ENCODE measurements at places on chromosomes 3 and 15.
A peak's percentile ranks its signal among the peaks of the same experiment; 100 is the strongest.

DNA sequence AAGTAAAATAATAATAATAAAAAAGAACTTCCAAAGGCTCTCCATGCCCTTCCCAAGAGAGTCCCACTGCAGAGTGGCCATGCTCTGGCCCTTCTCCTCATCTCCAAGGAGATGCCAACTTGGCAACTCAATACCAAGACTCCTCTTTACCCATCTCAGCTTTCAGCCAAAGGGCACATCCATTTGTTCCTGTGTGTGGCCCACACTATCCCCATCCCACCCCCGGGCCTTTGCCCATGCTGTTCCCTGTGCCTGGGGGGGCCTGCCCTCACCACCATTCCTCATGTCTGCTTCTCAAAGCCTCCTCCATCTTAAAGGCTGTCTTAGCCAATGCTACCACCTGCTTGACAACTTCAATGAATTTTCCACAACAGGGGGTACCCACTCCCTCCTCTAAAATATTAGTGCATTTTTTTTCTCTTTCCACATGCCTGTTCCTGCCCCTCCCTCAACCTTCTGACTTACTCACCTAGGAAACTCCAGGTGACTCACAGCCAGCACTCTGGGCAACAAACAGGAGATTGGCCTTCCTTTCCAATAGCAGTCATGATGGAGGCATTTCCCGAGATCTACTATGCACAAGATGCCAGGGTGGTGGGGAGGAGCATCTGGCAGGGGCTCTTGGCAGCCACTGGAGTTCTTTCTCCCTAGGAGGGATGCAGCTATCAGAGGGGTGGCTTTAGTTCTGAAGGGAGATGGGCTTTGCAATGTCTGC, 109.4 kb upstream of the SMAD3 start:
- no peak for DNase-seq

DNA sequence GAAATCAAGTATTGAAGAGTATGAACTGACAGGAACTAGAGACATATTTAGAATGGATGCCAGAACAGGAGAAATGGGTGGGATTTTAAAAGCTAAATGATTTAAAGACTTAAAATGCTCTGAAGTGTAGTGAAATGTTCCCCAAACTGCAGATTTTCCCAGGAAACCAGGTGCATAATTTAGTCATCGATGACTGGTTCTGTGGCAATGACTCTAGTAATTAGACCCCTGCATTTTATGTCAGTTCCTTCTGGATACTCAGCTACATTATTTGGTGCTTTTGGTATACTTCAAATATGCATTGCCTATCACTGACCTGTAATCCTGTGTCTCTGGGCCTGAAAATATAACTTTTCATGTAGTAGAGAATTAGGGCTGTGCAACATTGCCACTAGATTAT, 16.8 kb downstream of the AGTR1 start:
- DNase-seq, result no peak

DNA sequence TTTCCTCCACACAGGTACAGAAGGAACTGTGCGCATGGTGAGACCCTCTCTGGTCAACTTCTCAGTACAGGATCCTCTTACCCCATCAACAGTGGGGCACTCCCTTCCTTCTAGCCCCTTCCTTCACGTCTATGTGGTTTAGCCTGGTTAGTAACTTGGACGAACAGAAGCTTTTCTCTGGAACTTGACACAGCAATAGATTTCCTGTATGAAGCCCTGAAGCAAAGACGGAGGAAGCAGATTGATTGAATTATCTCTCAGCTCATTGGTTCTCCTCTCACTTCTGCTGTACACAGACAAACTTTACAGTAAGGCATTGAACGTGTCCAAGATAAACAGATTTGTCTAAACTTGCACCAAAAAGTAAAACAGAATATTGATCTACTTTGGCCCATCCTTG, at the start of gene CD200R1:
Gene CD200R1 (minus strand): TSS at position 210 of the 400 bp plus-strand sequence. CDS start 246 bp downstream, outside the sequence.
- DNase-seq, result no peak

DNA sequence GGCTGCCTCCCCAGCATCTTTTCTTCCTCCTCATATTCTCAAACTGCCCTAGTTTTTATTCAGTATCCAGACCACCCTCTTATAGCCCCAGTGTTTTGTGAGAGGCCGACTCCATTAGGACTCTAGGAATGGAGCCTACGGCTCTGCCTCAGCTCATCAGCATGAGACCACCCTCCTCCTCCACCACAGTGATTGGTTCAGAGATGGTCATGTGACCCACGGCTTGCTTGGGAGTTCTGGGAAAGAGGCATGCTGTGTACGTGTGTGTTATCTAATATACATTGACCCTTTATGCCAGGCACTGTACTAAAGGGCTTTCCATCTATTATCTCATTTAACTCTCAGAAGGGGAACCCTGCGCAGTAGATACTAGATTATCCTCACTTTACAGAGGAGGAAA, 17.8 kb upstream of the CMTM7 start:
- no peak for DNase-seq

DNA sequence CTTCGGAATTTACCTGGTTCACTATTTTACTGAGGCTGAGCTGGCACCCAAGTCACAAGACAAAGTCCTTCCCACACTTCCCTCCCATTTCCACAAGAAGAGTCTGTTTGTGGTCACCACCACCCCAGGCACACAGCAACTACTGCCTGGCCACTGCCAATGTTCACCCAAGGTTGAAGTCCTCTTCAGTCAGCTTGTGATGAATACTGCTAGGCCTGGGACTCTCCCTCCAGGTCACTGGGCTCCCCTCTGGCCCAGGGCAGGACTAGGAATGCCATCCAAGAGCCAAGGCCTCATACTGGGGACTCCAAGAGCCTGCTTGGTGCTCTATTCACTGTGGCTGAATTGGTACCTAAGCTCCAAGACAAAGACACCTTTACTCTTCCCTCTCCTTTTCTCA, 30.4 kb upstream of the COLQ start:
- no peak for DNase-seq

GRCh38 chr3:78957456-78957855, 810.3 kb downstream of the ROBO1 start:
- DNase-seq, result no peak

GRCh38 chr3:123036352-123037014, 8.9 kb upstream of the SEMA5B start:
- DNase-seq, result no peak

GRCh38 chr3:81378552-81379293, 382.7 kb downstream of the GBE1 start:
- DNase-seq, result no peak

GRCh38 chr3:167851749-167852148, 116.2 kb downstream of the SERPINI1 start:
- DNase-seq, result no peak

GRCh38 chr3:141858312-141858711, 18.1 kb upstream of the ATP1B3 start:
- no peak for DNase-seq

GRCh38 chr3:59733041-59733809, 683.4 kb upstream of the CFAP20DC start:
- no peak for DNase-seq

DNA sequence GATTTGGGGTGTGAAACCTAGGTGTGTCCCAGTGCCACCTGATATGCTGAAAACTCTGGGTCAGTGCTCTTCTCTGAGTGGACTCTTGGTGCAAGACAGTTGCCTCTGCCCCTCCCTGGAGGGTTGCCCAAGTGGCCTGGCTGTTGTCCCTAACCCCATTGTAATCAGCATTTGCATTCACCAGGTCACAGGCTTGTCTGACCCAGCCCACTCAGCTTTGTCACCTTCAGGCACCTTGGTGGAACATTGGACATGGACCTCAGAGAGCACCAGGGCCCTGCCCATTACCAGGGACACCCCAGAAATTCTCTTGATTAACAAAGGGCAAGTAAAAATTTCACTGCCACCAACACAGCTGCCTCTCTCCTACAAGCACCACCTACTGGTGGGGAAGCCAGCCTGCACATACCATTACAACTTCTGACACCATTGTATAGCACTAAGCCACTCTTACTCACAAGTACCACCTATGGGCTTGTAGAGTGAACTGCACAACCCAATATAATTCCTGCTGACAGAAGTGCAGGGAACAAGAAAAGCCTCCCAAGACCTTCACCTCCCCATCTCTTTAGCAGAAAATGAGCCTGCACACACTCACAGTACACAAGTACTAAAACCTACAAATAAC, 324.6 kb downstream of the EPHA6 start:
- DNase-seq, result no peak

DNA sequence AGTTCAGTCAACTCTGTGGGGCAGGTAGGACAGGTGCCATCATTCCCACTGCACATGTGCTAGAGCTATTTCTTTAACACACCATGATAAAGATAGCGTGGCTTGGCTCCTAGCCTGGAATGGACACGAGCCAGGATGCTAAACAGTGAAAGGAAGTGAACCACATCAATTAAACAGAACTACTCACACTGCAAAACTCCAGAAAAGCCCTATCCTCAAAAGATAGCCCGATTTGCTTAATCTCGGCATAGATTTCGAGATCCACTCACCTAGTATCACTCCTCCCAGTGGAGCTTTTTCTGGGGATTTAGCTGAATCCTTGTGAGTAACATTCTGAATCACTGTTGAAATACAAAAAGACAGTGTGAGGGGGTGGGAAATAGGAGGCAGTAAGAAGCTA, 118.0 kb downstream of the ABI3BP start:
- peak; percentile 68 for DNase-seq

- no peak for DNase-seq
Measured at GRCh38 chr3:140187656-140188221, 252.8 kb downstream of the CLSTN2 start.

- peak; percentile 70 for DNase-seq
Measured at GRCh38 chr3:100125161-100125938, 11.0 kb upstream of the FILIP1L start.

DNA sequence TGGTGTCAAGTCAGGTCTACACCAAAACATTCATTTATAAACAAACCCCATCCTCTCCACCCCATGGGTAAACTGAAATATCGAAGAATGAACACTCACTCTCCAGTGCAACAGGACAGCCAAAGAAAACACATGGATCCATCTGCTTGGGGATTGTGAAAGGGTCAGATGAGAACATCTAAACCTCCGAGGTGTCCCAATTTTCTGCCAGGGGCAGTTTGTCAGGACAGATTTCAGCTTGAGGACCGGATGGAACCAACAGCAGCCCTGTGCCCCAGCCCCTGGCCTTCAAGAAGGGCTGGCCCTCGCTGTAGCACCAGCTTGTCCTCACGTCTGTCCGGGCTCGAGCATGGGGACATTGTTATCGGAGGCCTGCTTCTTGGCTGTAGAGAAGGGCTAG, 45.5 kb downstream of the PCSK6 start:
- DNase-seq, result no peak

DNA sequence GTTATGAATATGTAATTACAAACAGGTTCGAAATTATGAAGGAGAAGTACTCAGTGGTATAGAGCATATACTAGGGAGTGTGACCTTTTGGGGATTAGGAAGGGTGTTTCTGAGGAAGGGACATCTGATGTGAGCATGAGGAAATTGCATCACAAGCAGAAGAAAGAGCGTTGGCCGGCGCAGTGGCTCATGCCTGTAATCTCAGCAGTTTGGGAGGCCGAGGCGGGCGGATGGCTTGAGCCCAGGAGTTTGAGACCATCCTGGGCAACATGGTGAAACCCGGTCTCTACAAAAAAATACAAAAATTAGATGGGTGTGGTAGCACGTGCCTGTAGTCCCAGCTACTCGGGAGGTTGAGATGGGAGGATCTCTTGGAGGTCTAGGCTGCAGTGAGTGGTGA, 6.9 kb downstream of the CMTM7 start:
- no peak for DNase-seq

DNA sequence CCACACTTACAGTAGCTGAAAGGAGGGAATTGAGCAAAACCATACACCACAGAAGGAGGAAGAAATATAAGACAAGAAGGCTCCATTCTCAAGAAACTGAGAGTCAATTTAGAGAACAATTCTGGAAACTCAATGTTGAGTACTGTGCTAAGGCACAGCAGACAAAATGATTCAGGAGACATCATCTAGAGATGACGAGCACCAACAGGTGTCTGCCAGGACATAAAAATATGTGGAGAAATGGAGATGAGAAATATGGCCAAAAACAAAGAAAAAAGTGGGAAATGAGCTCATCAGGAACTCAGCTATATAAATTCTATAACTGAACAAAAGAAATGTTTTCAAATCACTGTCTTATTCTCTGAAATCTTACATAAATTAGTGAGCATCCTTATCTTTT, 343.7 kb downstream of the ERC2 start:
- no peak for DNase-seq

DNA sequence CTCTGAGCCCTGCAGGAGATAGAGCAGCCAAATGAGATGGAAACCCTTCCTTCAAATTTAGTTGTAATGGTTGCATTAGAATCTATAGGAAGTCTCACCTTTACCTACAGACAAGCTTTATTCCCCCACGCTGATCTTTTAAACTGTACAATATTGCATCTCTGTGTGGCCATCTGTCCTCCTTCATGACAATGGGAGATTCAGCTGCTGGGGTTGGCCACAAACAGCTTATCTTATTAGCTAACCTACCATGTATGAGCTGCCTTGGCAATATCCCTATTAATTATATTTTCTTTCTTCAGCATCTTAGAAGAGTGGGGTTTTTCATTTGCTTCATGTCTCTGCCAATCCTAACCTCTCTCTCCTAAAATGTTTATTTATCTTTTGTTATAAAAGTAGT, 238.7 kb upstream of the NR2E3 start:
- no peak for DNase-seq

- peak; percentile 86 for DNase-seq
Measured at GRCh38 chr3:177615015-177615414, 417.7 kb upstream of the TBL1XR1 start.

DNA sequence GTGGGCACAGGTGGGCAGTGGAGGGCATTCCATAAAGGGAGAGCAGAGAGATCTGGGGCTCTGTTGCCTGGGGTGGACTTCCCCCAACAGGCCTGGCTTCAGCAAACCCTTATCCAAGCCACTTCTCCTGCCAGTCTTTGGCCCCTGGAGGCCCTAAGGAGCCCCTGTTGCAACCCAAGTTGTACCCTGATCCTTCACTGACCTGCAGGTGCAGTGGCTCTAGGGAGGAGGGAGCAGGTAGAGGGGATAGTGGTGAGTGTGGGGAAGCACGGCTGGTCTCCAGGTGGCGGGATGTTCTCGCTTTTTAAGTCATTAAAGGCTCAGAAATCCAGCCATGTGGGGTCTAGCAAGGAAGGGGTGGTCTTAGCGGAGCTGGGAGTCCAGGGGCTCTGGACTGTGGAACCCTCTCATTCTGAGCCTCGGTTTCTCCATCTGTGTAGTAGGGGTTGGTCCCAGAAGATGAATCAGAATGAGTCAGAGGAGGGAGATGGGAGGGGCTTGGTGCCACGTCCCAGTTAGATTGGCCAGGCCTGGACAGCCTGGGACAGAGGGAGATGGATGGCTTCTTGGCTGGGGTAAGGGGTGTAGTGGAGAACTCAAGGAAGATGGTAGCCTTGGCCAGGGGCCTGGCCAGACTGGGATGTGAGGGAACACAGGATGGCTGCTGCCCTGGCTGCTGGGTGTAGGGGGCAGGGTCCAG, 2.6 kb downstream of the ZBTB47 start:
- no peak for DNase-seq

DNA sequence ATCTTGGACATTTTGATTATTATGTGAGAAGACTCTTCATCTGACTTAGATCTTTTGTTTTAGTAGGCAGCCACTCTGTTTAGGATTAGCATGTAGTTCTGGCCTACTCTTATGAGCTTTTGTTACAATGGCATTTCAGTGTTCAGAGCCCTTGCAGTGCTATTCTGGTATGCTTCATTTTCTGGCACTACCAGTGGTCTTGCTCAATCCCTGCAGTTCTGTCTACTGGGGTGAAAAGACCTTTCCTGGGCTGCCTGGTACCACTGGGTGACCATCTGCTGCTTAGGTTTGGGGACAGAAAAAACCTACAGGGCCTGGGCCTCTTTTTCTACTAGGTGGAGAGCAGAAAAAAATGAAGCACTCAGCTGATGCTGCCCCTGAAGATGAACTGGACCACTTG, 42.5 kb downstream of the IL16 start:
- no peak for DNase-seq

- peak; percentile 70 for DNase-seq
Measured at GRCh38 chr15:80977627-80978036, 12.0 kb downstream of the MESD start.

GRCh38 chr15:27589260-27589659, 509.9 kb downstream of the OCA2 start:
- no peak for DNase-seq

Measured in muscle of back (tissue), 13 donors.